Adrenal gland (tissue), 19 donors: ENCODE measurements at places on chromosomes 7 and 10.
A peak's percentile ranks its signal among the peaks of the same experiment; 100 is the strongest.

DNA sequence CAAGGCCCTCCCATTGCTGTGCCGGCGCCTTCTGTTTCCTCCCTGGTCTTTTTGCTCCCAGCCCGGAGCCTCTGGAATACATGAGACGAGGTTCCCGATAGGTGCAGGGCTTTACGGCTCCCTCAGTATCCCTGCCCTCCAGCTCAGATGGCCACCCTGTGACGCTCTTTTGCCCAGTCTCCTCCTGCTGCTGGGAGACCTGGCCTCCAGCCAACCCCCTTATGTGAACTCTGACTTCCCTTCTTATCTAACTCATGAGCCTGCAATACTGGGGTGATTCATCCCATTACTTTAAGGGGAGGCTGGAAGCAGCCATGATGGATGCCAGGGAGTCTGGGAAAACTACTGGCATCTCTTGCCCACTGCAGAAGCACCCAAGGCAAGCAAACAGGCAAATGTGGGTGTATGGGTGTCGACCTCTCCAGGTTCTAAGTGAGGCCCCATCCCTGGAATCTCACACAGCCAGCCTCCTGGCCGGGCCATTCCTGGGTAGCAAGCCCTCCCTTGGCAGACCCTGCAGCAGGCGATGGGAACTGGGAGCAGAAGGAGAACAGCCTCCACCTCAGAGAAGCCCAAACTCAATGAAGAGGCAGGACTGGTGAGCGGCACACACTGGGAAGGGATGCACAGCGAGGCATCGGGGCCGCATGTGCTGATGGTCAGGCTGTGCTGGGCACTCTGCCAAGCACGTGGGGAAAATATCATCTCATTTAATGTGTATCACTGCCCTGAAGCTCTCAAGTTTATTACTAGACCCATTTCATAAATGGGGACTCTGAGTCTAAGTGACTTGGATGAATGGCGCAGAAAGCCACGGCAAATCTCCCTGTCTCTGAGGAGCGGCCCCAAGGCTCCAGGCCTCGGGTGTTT is 97.5 kb downstream of the FAM53B start:
- DNase-seq, result peak; percentile 99

GRCh38 chr7:70416986-70417655 is 714.8 kb upstream of the GALNT17 start:
- no peak for DNase-seq

GRCh38 chr7:114813624-114814023 is 108.3 kb upstream of the MDFIC start:
- DNase-seq, result no peak

DNA sequence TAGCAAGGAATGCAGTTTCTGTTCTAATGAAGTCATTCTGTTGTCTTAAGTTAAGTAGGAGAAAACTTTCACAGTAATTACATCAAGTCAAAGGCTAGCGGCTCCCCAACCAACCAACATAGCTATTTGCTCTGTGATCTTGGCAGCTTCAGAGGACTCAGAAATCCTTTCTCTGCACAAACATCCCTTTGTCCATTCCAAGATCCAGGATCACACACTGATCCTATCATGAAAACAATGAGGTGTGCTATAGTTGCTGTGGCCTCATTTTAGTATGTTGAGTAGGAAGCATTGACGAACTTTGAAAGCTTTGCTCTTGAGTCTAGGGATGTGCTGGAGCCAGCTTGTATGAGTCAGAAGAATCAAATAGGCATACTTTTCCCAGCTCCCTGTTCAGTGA is 218.2 kb upstream of the PRSS58 start:
- DNase-seq, result no peak

DNA sequence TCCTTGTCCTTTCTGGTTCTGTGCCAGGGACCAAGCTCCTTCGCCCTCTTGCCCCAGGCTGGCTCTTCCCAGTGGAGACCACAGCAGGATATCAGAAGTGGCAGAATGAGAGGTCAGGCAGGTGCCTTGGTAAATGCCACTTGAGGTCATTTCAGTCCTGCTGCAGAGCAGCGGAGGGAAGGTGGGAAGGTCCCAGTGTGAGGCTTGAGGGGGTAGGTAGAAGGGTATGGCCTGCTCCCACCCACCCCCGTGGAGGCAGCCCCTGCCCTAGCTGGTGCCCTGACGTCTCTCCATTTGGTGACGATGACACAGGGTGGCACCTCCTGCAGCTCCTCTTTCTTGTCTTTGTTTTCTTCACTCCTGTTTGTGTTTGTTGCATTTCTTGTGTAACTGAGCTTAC is 538.8 kb downstream of the TCERG1L start:
- no peak for DNase-seq

DNA sequence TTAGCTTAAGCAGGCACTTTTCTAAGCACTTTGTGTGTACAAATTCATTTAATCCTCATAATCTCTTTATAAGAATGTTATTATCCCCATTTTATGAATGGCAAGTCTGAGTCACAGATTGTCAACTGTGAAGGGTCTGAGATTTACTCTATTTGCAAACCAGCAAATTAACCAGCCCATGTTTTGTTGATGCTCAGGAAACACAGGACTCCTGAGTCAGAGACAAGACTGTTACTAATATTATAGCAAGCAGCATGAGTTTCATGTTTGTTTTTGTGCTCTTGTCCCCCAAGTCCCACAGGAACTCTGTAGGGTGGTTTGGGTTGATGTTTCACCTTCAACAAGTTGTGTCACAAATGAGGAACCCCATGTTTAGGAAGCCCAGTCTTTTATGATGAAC is 182.0 kb upstream of the PPP1R3A start:
- no peak for DNase-seq

DNA sequence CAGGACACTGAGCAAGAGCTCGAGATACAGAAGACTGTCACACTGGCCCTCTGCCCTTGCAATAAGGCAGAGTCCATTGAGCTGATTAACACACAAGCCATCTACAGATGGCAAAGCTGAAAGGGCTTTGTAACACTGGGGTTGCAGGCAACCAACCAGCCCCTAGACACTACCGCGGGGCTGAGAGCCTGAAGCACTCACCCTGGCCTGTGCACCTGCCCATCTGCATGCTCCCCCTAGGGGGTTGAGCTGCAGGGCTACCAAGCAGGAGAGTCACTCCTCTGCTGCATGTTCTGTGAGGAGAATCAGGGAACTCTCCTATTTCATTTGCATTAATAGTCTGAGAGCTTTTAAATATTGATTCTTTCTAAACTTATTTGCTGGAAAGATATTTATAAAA is 128.1 kb upstream of the VIPR2 start:
- DNase-seq, result no peak

GRCh38 chr7:54330216-54330800 is 211.9 kb upstream of the VSTM2A start:
- no peak for DNase-seq

GRCh38 chr7:120725376-120726039 is 132.4 kb downstream of the TSPAN12 start:
- no peak for DNase-seq

DNA sequence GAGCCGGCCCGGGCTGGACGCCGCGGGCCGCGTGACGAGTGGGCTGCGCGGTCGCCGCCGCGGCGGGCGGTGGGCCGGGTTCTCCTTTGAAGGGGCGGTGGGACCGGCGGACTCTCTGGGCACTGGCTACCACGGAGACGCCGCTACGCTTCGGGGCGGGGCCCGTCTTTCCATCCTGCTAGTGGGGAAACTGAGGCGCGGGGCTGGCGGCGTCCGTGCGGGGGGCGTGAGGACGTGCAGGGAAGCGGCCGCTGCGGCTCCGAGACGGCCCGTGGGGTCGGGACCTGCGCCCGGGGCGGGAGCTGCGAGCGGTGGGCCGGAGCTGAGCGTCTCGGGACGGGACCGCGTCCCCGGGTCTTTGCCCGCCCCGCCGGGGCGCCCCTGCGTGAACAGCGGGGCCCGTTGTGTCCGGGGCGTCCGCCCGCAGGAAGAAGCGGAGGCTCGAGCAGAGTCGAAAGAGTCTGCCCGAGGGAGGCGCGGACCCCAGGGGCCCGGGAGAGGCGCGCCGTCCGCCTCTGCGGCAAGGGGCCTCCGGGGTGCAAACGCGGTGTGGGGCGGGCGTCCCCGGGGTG is 548 bp upstream of the BNIP3 start:
- no peak for DNase-seq

GRCh38 chr10:71725998-71726579 is 6.5 kb upstream of the C10orf105 start:
- DNase-seq, result no peak

DNA sequence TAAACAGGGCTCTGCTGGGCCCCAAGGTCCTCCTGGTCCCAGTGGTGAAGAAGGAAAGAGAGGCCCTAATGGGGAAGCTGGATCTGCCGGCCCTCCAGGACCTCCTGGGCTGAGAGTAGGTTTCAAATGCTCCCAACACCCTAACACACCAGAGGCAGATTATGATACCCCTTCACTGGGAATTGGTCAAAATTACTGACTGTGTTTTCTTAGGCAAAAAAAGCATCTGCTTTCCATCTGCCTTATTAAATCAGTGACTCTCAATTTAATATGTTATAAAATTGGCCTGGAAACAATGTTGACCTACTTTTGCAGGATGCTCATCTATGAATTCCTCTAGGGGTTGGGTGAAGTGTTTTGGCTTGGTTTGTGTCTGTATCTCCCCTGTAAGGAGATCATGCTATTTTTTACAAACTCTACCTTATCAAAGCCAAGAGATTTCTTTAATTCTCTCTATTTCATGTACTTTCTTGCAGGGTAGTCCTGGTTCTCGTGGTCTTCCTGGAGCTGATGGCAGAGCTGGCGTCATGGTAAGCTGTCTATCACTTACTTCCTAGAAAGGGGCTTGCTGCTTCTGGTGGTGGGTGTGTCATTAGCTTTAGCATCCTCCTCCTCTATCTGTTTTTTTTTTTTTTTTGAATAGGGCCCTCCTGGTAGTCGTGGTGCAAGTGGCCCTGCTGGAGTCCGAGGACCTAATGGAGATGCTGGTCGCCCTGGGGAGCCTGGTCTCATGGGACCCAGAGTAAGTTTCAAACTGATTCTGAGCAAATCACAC is 15.9 kb downstream of the COL1A2 start:
- DNase-seq, result no peak
